H9 (cell line): ENCODE measurements at places on chromosomes 5 and 9.

- no peak for DNase-seq
These were observed 7.4 kb downstream of the COX7C start for GRCh38 chr5:86625148-86625547.

DNA sequence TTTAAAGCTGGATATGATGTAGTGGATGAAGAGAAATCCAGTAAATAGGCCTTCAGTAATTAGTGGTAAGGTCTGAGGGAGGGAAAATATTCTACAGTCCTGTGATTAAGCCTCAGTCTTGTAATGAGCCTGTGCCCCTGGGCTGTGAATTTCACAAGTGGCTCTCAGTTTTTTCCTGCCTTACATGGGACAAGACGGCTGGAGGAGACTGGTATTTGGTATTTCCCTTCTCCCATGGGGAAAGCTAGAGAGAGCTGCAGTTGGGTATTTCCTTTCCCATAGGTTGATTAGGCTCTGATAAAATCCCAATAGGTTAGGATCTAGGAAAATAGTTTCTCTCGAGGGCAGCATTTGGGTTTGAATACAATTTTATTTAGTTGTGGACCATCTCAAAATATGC is 62.2 kb upstream of the GNA14 start:
- DNase-seq = no peak

DNA sequence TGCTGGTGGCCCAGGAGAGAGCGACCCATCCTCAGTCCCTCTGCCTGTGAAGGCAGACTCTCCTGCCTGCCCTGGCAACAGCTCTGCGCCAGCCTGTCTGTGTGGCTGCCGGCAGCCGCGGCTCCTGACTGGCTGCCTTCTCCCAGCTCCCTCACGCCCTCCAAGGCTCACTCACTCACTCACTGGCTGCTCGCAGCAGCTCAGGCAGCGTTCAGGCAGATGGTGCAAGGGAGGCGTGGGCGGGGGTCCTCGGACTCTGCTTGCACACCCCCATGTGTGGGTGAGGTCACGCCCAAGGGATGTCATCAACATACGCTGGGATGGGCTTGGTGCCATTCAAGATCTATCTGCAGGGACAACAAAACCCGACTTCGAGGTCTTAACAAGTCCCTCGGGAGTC is 66.7 kb downstream of the DAB2IP start:
- no peak for DNase-seq

- DNase-seq = no peak
These were observed 75.3 kb upstream of the PJA2 start for GRCh38 chr5:109485030-109485429.

GRCh38 chr9:92509050-92509449 is 26.7 kb downstream of the ECM2 start:
- DNase-seq = no peak

DNA sequence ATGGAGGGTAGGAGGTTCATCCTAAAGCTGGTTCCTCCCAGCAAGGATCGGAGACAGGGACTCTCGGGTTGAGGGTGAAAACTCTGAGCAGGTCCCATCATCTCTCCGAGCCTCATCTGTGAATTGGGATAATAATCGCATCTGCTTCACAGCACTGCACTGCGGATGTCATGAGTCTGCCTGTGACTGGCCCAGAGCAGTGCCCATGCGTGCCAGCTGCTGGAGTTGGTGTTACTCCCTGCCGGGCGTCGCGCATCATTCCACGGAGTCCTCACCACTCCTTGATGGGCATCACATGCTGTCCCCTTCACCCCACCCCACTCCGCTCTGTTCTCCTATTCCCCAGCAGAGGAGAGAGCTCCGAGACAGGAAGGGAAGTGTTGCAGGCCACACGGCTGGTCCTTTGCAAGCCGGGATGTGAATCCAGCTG is 35.1 kb upstream of the ORM1 start:
- no peak for DNase-seq

- DNase-seq = no peak
These were observed 350.5 kb downstream of the ZNF608 start for GRCh38 chr5:124395926-124396325.

GRCh38 chr9:91902475-91903125 is 47.4 kb downstream of the ROR2 start:
- DNase-seq = no peak

- DNase-seq = no peak
These were observed 43.8 kb downstream of the WDR36 start for GRCh38 chr5:111135946-111136345.

DNA sequence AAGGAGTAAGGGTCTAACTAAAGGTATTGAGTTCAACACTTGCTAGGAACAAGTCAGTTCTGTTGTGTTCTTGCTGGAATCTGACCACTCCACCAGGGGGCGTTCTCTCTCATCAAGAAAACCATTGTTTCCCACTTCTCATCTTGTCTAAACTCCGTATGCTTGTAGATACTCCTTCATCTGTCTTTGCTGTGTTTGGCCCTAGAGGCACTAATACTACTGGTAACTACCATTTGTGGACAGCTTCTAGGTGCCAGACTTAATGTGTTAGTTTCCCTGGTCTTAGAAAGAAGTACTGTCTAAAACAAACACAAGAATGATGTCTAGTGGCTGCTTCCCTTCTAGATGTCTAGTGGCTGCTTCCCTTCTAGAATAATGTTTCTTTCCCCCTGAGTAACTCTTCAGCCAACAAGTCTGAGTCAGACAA is 18.7 kb upstream of the PTPDC1 start:
- DNase-seq = peak; percentile 77

GRCh38 chr9:98444601-98445000 is 189.2 kb upstream of the TBC1D2 start:
- no peak for DNase-seq
